GM18507 (cell line): ENCODE measurements at places on chromosomes 3 and 15.
A peak's percentile ranks its signal among the peaks of the same experiment; 100 is the strongest.

GRCh38 chr15:61796056-61796455 is 264.2 kb downstream of the VPS13C start:
- DNase-seq = no peak

DNA sequence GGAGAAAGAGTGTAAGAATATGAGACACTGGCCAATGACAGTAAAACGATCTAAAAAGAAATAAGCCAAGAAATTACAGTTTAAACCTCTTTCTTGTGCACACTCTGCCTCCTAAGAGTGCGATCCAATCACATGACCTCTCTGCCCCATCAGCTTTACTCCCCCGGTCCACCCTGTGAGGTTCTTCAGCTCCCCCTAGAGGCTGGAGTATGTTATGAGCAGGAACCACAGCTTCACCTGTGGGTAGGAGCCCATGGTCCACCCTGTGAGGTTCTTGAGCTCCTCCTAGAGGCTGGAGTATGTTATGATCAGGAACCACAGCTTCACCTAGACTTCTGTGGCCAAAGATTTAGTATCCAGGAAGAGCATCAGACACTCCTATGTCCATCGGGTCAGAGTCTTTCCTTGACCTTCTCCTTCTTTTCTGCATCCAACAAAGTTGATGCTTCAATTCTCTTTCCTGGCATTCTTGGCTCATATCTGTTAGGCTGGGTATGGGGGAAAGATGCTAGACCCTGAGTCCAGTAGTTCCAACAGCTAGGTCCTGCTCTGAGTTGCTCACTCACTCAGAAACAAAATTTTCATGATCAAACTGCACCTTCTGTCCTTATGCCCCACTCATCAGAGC is 164.0 kb downstream of the MINAR1 start:
- DNase-seq = peak; percentile 76

DNA sequence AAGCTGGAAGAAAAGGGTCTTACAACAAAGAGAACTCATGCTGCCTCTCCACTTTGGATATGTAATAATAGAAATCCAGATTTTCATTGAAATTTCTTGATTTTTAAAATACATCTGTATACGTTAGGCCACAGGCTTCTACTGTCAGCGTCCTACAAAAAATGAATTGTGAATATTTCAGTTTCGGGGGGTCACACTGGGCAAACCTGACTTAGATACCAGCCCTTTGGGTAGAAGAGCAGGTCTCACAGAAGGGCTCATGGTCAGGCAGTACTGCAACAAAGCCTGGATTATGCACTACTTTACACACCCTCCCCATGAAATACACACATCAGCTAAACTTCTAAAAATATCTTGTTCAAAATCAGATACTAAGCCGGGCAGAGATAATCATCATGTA is 294.5 kb downstream of the FHIT start:
- DNase-seq = no peak

DNA sequence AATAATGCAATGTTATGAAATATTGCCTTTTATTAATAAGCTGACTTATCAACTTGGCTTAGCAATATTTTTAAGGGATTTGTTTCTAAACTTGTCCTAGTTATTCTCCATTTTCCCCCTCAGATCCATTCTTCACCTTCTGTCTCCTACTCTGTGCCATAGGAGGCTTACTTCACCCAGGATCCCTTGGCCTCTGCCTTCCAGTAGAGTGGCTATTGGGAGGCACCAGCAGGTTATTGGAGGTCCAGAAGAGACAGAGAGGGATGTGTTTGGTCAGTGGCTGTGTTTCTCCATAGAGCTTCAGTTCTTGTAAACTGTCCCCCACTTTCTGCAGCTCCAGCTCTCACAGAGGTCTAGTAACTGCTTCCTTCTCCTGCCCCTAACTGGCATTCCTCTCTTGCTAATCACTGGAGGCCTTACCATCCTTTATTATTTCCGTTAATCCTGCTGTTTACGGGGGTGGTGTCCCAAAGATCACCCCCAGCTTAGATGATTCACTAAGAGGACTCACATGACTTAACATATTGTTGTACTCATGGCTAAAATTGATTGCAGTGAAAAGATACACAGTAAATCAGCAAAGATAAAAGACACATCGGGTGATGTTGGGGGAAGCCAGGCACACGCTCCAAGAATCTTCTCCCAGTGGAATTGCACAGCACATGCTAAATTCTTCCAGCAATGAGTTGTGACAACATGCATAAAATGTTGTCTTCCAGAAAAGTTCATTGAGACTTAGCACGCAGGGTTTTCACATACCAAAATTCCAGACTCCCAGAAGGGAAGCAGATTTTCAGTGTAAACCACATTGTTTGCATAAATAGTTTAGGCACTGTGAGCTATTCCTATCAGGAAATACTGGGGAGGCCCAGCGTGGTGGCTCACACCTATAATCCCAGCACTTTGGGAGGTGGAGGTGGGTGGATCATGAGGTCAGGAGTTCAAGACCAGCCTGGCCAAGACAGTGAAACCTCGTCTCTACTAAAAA is 67.5 kb downstream of the RPL22L1 start:
- no peak for DNase-seq

DNA sequence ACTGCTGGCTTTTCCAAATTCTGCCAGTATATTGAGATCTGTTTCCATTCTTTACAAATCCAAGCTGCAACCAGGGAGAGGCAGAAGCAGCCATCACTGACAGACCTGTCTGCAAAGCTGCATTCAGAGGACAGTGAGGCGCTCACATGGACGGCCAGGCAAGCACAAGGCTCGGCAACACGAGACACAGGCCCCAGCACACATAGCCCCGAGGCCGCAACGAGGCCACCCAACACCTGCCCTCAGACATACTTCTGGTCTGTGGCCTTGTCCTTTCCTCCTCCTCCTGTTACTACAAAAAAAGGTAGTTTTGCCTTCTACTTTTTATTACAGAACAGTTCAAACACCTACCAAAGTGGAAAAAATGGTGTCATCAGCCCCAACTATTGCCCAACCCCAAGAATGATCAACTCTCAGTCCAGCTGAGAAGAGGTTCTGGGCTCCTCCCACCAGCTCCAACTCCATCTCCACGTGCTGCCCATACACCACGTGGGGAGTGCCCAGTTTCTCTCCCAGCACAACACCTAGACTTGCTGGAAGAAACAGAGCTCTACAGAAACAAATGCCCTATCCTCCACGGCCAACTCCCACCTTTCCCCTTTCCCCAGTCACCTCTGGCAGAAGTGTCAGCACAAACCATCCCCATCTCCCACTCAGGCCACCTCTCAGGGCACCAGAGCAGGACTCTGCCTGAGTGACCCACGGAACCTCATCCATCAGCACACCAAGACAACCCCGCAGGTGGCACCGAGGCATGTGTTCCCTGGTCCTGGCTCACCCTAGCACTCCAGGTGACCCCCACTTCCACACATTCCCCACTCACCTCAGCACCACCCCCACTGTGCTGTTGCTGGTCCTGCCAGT is 7.4 kb downstream of the ZXDC start:
- no peak for DNase-seq

GRCh38 chr3:62604298-62604697 is 230.9 kb upstream of the FEZF2 start:
- DNase-seq = no peak

- DNase-seq = no peak
Observed at GRCh38 chr3:31157047-31157694, 262.7 kb upstream of the GADL1 start.

DNA sequence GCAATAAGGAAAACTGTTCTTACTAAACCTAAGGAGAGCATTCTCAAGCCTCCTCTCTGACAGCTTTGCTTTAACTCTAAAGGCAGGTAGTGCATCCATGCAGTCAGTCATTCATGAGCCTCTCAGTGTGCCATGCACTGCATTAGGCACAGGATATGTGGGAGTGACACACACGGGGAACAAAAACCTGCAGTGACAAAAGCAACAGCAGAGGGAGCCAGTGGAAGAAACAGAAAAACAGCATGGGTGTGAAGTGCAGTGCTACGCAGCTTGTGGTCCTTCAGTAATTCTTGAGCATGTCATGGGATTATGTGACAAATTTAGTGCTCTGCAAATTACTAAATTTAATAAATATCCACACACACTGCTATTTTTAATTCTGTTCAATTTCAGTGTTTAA is 230.7 kb downstream of the BBX start:
- no peak for DNase-seq

DNA sequence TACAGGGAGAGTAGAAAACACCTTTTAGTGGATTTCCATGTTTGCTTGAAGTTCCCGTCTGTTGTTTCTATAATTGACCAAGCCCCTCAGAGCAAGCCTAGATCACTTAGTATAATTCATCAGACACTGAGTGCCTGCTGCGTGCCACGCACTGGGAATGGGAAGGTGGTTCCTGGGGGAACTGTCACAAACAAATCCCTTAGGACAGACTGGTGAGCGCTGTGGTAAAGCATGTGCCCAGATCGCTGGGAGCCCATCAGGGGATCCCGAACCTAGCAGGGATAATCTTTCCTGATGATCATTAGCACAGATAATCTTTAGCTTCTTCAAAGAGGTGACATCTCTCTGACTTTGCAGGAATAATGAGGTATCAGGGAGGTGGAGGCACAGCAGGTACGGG is 9.6 kb downstream of the MRPS11 start:
- DNase-seq = no peak

DNA sequence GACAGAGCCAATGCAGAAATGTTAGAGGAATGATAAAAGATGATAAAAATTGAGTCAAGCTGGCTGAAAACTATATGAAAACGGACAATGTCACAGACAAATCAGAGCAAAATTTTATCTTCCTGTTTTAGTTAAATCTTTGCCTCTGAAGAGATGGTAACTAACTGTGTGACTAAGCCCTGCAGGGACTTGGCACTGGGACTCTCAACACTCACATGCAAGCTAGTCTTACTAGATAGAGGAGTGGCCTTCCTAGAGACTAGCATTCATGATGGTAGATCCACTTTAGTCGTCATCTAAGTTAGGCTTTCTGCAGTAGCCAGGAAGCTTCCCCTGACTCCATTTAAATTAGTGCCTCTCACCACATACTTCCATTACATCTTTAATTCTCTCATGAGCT is 4.1 kb downstream of the CCDC191 start:
- no peak for DNase-seq

GRCh38 chr3:178233371-178234071 is 302.7 kb upstream of the KCNMB2 start:
- DNase-seq = no peak

GRCh38 chr3:52245322-52246263 is at the start of gene PPM1M:
Gene PPM1M, plus strand, starts transcription at chr3:52245759. Its CDS starts 66 bp downstream, at chr3:52245825.
- no peak for DNase-seq

GRCh38 chr3:129690963-129691362 is 84.5 kb upstream of the PLXND1 start:
- no peak for DNase-seq

DNA sequence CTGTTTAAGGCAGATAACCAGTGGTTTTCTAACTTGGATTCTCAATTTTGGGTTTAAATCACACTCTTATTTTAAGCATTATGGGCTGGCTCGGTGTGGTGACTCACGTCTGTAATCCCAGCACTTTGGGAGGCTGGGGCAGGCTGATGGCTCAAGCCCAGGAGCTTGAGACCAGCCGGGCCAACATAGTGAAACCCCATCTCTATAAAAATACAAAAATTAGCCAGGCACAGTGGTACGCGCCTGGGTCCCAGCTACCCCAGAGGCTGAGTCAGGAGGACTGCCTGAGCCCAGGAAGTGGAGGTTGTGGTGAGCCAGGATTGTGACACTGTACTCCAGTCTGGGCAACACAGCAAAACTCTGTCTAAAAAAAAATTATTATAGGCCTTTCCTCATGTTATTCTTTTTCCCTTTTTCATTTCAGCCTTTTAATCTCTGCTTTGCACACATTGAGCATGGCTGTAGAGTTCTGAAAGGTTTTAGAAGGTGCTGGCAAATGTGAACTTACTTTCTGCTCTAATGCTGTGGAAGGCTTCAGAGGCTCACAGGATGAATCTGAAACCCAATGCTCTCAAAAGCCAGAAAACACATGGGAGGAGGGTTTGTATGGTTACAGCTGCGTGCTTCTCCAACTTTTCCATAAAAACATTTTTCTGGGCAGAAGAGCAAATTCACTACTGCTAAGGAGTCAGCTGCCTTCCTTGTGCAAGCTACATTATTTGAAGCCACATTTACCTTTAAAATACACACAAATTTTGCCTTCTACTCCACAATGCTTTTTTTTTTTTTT is 32.5 kb downstream of the CHAC1 start:
- DNase-seq = no peak
